ENCODE measurements at places on chromosomes 2 and 18. TPM values are rescaled to one million over a fixed set of nuclear protein-coding genes. Genes with fewer than 3 reads are reported as not detected.

GRCh38 chr2:60051991-60052390 lies 501.5 kb downstream of the BCL11A start:
- no peak for DNase-seq

- no peak for DNase-seq
These were observed 23.8 kb upstream of the PTMA start for GRCh38 chr2:231684314-231685223.

The C2orf49 gene
- 22.6 TPM for total RNA-seq

The TNFRSF11A gene
- total RNA-seq: 4.6 TPM

The EFR3B gene
- 0.09 TPM for total RNA-seq

The C2orf78 gene
- not detected for total RNA-seq

DNA sequence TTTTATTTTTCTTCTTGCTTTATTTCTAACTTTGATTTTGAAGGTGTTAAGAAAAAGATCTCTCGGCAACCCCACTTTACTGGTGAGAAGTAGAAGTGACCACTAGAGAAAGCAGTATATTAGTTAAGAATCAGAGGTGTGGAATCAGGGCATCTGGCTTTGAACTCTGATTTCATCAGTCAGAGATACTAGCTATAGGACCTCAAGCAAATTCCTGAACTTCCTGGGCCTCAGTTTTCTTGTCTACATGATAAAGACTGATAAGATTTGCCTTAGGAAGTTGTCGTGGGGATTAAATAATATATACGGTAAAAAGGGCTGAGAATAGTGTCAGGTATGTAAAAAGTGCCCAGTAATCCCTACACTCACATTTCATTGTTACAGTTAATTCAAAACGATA lies 440.3 kb upstream of the CRIM1 start:
- DNase-seq: no peak

- no peak for DNase-seq
These were observed 226.6 kb downstream of the ALPK2 start for GRCh38 chr18:58402247-58402646.

All from T-cell (primary cell).